ENCODE measurements at places on chromosomes 12 and 14. TPM values are rescaled to one million over a fixed set of nuclear protein-coding genes. Genes with fewer than 3 reads are reported as not detected.

Gene OR6C2
- not detected for total RNA-seq

GRCh38 chr12:54933376-54933775 is 51.2 kb downstream of the TESPA1 start:
- peak overlapping the region; percentile 69 for H3K27ac ChIP-seq
- peaks cover 55% of the 10 kb centered on the region for H3K4me1 ChIP-seq
- no peak overlapping the region for H3K4me3 ChIP-seq
- peak; percentile 47 for DNase-seq
- no peaks in the 10 kb centered on the region for H3K27me3 ChIP-seq
- peaks cover 59% of the 10 kb centered on the region for H3K36me3 ChIP-seq

- peaks cover 18% of the 10 kb centered on the region for H3K4me1 ChIP-seq
- no peak for DNase-seq
- no peaks in the 10 kb centered on the region for H3K36me3 ChIP-seq
- H3K27me3 ChIP-seq: no peaks in the 10 kb centered on the region
- peak overlapping the region; percentile 22 for H3K27ac ChIP-seq
These were observed 18.5 kb upstream of the PGF start for GRCh38 chr14:74973905-74974363.

- H3K36me3 ChIP-seq: no peaks in the 10 kb centered on the region
- peak within 1 kb of the TSS; percentile 5 for H3K27ac ChIP-seq
- H3K4me1 ChIP-seq: peaks cover 11% of the 10 kb centered on the region
- peaks cover 50% of the 10 kb centered on the region for H3K27me3 ChIP-seq
These were observed at the start of gene NYNRIN for GRCh38 chr14:24398653-24399446. Gene NYNRIN (plus strand): TSS chr14:24399003. CDS start chr14:24399247, 244 bp downstream.

GRCh38 chr12:1937481-1938224 is 19.2 kb upstream of the CACNA2D4 start:
- no peak overlapping the region for H3K4me3 ChIP-seq
- no peaks in the 10 kb centered on the region for H3K27me3 ChIP-seq
- H3K27ac ChIP-seq: no peak overlapping the region
- DNase-seq: no peak
- peaks cover 4% of the 10 kb centered on the region for H3K4me1 ChIP-seq
- H3K36me3 ChIP-seq: peaks cover 6% of the 10 kb centered on the region

- H3K36me3 ChIP-seq: no peaks in the 10 kb centered on the region
- H3K27me3 ChIP-seq: peaks cover 20% of the 10 kb centered on the region
- no peaks in the 10 kb centered on the region for H3K4me1 ChIP-seq
- H3K27ac ChIP-seq: no peak overlapping the region
These were observed 49.2 kb downstream of the PTPN21 start for GRCh38 chr14:88505621-88506020.

Gene ENDOU
- not detected for total RNA-seq

GRCh38 chr12:130461447-130461815 is 123.7 kb downstream of the PIWIL1 start:
- no peaks in the 10 kb centered on the region for H3K4me1 ChIP-seq
- H3K4me3 ChIP-seq: no peak overlapping the region
- H3K27ac ChIP-seq: no peak overlapping the region
- no peaks in the 10 kb centered on the region for H3K36me3 ChIP-seq

DNA sequence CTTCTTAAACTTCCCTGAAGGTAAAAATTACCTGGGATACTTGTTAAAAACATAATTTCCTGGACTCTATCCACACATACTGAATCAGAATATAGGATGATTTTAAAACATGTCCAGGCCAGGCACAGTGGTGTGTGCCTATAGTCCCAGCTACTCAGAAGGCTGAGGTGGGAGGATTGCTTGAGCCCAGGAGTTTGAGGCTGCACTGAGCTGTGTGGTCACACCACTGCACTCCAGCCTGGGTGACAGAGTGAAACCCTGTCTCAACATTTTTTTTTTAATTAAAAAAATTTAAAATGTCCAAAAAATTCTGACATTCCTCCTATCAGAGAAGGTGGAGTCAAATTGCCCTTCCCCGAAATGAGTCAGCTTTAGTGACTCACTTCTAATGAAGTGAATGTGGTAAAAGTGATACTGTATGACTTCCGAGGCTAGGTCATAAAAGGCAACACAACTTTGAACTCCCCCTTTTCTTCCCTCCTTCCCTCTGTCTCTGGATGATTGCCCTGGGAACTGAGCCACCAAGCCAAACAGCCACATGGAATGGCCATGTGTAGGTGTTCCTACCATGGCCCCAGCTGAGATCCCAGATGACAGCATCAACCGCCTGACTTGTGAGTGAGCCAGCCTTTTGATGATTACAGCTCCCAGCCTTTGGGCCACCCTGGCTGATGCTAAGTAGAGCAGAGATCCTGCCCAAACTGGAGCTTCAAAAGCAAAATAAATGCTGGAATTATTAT is 36.3 kb downstream of the LIMA1 start:
- H3K27me3 ChIP-seq: no peaks in the 10 kb centered on the region
- H3K27ac ChIP-seq: peak overlapping the region; percentile 62
- H3K4me3 ChIP-seq: no peak overlapping the region
- H3K4me1 ChIP-seq: peaks cover 16% of the 10 kb centered on the region
- H3K36me3 ChIP-seq: peaks cover 2% of the 10 kb centered on the region

GRCh38 chr12:41073633-41074472 is 114.3 kb upstream of the PDZRN4 start:
- H3K36me3 ChIP-seq: no peaks in the 10 kb centered on the region
- no peak overlapping the region for H3K27ac ChIP-seq
- no peaks in the 10 kb centered on the region for H3K4me1 ChIP-seq
- DNase-seq: no peak
- H3K4me3 ChIP-seq: no peak overlapping the region

GRCh38 chr14:65804439-65805112 is 392.0 kb downstream of the FUT8 start:
- H3K4me3 ChIP-seq: no peak overlapping the region
- H3K27me3 ChIP-seq: no peaks in the 10 kb centered on the region
- no peak for DNase-seq
- H3K36me3 ChIP-seq: no peaks in the 10 kb centered on the region
- H3K4me1 ChIP-seq: no peaks in the 10 kb centered on the region

GRCh38 chr14:104563742-104564615 is 15.6 kb upstream of the C14orf180 start:
- no peaks in the 10 kb centered on the region for H3K27me3 ChIP-seq
- DNase-seq: peak; percentile 70
- H3K4me1 ChIP-seq: peaks cover 2% of the 10 kb centered on the region
- no peaks in the 10 kb centered on the region for H3K36me3 ChIP-seq

Gene PPP1CC
- total RNA-seq: 179 TPM

Gene GAPDH
- total RNA-seq: 6,471 TPM

Gene KLRC1
- total RNA-seq: 4.9 TPM

DNA sequence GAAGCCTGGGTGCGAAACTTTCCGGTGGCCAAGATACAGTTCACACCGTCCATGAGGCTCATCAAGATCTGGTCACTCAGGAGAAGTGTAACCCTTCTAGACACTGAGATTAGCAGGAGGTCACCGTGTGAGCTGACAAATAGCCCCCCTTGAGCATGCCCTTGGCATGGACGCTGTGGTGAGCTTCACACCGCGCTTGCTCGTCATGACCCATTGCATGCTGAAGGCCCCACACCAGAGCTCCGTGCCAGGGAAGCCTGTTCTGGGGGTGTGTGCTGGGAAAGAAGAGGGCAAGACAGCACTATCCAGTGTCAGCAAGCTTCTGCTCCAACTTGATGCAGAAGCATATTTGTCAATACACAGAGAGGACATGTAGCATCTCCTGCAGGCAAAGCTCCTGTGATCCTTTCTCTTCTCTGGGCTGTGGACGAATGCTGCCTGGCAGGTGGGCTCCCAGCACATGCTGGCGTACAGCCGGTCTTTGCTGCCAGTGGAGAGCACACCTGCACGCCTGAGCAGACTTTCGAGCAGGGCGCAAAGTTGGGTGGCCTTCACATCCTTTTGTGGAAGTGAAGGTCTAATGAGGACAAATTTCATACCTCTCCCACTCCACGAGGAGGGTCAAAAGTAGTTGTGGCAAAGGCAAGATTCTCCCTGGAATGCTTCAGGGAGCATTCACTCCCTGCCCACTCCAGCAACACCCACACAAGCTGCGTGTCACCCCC is 126.9 kb upstream of the FKBP4 start:
- H3K4me3 ChIP-seq: no peak overlapping the region
- H3K27ac ChIP-seq: no peak overlapping the region
- H3K4me1 ChIP-seq: no peaks in the 10 kb centered on the region
- DNase-seq: no peak
- no peaks in the 10 kb centered on the region for H3K36me3 ChIP-seq

DNA sequence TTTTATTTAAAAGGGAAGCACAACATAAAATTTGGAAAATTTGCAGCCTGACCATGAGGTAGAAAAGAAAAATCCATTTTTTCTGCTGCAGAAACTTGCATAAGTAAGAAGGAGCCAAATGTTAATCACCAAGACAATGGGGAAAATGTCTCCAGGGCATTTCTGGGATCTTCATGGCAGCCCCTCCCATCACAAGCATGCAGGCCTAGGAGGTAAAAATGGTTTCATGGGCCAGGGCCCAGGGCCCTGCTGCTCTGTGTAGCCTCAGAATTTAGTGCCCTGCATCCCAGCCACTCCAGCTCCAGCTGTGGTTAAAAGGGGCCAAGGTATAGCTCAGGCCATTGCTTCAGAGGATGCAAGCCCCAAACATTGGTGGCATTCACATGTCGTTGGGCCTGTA is 735.6 kb downstream of the GALC start:
- H3K27ac ChIP-seq: no peak overlapping the region
- H3K4me1 ChIP-seq: no peaks in the 10 kb centered on the region
- no peak for DNase-seq
- H3K36me3 ChIP-seq: no peaks in the 10 kb centered on the region

Gene RNASE2
- total RNA-seq: not detected

DNA sequence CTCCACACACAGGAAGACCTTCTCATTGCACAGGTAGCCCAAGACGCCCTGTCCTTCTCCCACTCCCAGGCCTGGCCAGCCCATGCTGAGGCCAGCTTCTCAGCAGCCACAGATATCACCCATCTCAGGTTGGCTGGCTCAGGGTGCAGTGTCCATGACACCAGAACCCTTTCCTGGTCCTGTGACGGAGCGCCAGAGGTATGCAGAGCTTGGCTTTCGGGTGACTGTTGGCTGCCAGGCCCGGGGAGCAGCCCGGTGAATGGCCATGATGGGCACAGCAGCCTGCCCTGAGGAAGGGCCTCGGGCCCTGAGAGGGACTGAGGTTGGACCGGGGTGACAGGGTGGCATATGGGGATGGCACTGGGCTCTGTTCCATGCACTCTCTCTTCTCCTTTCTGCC is 173.4 kb downstream of the TSPAN9 start:
- H3K27me3 ChIP-seq: peaks cover 10% of the 10 kb centered on the region
- H3K36me3 ChIP-seq: no peaks in the 10 kb centered on the region
- H3K27ac ChIP-seq: no peak overlapping the region
- DNase-seq: no peak
- H3K4me3 ChIP-seq: no peak overlapping the region
- peaks cover 10% of the 10 kb centered on the region for H3K4me1 ChIP-seq

- H3K27ac ChIP-seq: no peak overlapping the region
- H3K36me3 ChIP-seq: no peaks in the 10 kb centered on the region
- H3K4me3 ChIP-seq: no peak overlapping the region
These were observed 2.8 kb upstream of the AQP2 start for GRCh38 chr12:49947593-49948226.

GRCh38 chr12:3204730-3205531 is 127.8 kb downstream of the TSPAN9 start:
- peaks cover 26% of the 10 kb centered on the region for H3K27me3 ChIP-seq
- H3K4me1 ChIP-seq: peaks cover under 1% of the 10 kb centered on the region
- H3K36me3 ChIP-seq: no peaks in the 10 kb centered on the region
- DNase-seq: no peak
- H3K27ac ChIP-seq: no peak overlapping the region

Gene JPH4
- total RNA-seq: not detected

Gene PAPLN
- 0.45 TPM for total RNA-seq

DNA sequence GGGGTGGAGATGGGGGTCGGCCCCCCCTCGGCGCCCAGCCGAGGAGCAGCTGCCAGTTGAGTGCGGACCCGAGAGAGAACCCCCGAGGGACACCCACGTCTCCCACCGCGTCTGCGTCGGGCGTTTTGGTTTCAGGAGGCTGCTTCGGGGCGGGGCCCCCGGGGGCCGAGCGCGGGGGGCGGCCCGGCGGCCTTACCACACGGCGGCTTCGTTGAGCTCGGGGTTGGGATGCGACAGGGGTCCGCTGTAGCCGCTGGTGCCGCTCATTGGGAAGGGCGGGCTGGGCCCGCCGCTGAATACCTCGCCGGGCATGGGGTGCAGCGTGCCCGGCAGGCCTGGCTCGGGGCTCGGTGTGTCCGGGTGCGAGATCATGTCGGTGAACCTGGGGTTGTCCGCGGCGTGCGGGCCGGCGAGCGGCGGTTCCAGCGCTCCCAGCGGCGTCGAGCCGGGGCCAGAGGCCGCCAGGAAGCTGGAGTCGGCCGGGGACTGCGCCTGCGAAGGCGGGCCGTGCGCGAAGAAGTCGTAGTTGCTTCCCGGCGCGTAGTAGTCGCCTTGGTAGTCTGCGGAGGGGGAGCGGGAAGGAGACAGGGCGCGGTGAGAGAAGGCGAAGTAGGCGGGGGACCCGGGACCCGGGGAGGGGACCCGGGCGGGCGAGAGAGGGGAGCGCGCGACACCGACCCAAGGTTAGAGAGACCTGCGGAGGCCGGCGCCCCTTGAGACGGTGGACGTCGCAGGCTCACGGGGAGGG is 8.5 kb downstream of the LHX5 start:
- no peak for DNase-seq
- no peak overlapping the region for H3K27ac ChIP-seq
- peaks cover 26% of the 10 kb centered on the region for H3K4me1 ChIP-seq
- peak overlapping the region; percentile 7 for H3K4me3 ChIP-seq

DNA sequence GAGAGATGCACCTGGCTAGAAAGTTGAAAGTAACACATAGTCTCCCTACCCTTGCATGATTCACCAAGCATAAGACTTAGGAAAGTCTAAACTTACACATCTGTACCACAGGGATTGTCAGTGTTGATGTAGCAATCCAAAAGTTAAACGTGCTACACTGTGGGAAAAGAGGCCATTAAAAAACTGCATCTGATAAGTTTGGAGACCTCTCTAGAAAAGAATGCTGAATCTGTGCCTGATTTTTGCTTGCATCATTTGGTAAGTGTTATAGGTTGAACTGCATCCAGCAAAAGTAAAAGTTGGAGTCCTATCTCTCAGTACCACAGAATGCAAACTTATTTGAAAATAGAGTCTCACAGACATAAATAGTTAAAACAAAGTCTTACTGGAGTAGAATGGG is 126.6 kb downstream of the SLC6A15 start:
- no peak for DNase-seq
- H3K4me3 ChIP-seq: no peak overlapping the region
- no peaks in the 10 kb centered on the region for H3K27me3 ChIP-seq
- H3K4me1 ChIP-seq: no peaks in the 10 kb centered on the region
- no peak overlapping the region for H3K27ac ChIP-seq

Gene PRB2
- not detected for total RNA-seq

Gene C3AR1
- 8.8 TPM for total RNA-seq

Gene CHFR
- 88.0 TPM for total RNA-seq

Gene GALNT8
- 0.76 TPM for total RNA-seq

GRCh38 chr12:129103231-129103630 is 250.0 kb downstream of the GLT1D1 start:
- no peak overlapping the region for H3K27ac ChIP-seq
- H3K4me1 ChIP-seq: no peaks in the 10 kb centered on the region
- no peaks in the 10 kb centered on the region for H3K27me3 ChIP-seq
- H3K4me3 ChIP-seq: no peak overlapping the region
- H3K36me3 ChIP-seq: no peaks in the 10 kb centered on the region

- H3K4me3 ChIP-seq: no peak overlapping the region
- no peaks in the 10 kb centered on the region for H3K4me1 ChIP-seq
- no peak for DNase-seq
- H3K36me3 ChIP-seq: no peaks in the 10 kb centered on the region
- H3K27me3 ChIP-seq: no peaks in the 10 kb centered on the region
- no peak overlapping the region for H3K27ac ChIP-seq
These were observed 409.6 kb downstream of the APAF1 start for GRCh38 chr12:99054601-99055128.
